EL (cell line): ENCODE measurements at places on chromosomes 6 and 20.

DNA sequence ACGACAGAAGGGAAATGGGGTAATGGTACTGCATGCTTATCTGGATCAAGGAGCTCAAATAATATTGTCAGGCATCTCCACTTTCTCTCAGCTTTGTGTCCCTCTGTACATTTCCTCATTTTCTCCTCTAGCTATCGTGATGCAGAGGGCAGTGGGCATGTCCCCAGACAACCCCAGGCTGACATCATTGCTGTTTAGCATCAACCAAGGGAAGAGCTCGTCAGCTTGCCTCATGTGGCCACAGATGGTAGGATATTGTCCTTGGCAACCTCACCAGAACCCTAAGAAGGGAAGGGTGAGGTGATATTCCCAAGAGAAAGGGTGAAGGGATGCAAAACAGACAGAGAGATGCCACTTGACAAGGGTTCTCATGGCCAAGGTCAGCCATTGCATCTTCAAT, 58.3 kb downstream of the MAFB start:
- no peak for DNase-seq

- no peak for DNase-seq
Measured at GRCh38 chr20:53574819-53575218, 18.8 kb downstream of the ZNF217 start.

GRCh38 chr6:141874930-141875602, 257.7 kb upstream of the GJE1 start:
- DNase-seq: peak; percentile 29

DNA sequence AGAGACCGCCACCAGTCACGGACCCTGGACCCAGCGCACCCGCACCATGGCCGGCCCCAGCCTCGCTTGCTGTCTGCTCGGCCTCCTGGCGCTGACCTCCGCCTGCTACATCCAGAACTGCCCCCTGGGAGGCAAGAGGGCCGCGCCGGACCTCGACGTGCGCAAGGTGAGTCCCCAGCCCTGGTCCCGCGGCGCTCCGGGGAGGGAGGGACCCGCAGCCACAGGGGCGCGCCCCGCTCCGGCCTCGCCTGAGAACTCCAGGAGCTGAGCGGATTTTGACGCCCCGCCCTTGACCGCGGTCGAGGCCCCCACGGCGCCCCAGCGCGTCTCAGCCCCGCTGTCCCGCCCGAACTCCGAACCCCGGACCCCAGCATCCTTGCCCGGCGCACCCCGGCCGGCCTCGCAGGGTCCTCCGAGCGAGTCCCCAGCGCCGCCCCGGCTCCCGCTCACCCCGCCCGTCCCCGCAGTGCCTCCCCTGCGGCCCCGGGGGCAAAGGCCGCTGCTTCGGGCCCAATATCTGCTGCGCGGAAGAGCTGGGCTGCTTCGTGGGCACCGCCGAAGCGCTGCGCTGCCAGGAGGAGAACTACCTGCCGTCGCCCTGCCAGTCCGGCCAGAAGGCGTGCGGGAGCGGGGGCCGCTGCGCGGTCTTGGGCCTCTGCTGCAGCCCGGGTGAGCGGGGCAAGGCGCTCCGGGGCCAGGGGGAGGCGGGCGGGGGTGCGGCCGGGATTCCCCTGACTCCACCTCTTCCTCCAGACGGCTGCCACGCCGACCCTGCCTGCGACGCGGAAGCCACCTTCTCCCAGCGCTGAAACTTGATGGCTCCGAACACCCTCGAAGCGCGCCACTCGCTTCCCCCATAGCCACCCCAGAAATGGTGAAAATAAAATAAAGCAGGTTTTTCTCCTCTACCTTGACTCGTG, at the start of gene OXT:
Gene OXT, plus strand, starts transcription at position 11 of the 920 bp plus-strand sequence. Its CDS starts 36 bp downstream, at position 47.
- DNase-seq: no peak

GRCh38 chr20:45419188-45420091, 3.5 kb downstream of the PIGT start:
- DNase-seq: peak; percentile 96

GRCh38 chr6:163352966-163353365, 61.6 kb upstream of the QKI start:
- DNase-seq: no peak

DNA sequence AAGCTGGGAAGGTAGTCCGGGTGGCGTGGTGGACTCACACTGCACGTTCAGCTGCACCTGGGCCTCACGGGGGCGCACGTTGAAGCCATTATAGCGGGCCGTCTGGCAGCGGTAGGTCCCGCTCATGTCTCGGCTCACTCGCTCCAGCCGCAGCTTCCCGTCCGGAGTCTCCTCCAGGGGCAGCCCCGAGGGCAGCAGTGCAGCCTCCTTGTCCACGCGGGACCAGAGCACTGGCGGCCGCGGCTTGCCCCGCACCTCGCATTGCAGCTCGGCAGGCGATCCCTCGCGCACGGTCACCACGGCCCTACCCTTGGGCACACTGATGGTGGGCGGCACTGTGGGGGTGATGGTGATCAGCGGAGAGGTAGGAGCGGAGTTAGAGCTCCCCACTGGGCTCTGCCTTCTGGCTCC, 47.6 kb downstream of the MDGA1 start:
- DNase-seq: no peak

DNA sequence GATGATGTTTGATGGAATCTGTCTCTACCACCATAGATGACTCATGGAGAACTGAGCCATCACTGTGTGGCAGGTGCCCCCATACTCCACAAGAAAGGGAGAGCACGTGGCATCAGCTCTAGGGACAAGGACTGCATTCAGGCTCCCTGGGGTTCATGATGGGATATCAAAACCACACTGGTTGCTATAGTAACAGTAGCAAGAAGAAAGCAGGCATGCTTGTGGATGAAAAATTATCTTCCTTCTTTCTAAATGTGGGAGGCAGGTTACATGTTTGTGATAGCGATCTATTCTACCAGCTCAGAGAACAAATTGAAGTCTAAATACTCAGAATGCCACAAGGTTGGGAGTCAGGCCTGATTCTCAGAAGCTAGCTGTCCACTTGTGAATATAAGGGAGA, 224.2 kb downstream of the ARHGAP18 start:
- no peak for DNase-seq

DNA sequence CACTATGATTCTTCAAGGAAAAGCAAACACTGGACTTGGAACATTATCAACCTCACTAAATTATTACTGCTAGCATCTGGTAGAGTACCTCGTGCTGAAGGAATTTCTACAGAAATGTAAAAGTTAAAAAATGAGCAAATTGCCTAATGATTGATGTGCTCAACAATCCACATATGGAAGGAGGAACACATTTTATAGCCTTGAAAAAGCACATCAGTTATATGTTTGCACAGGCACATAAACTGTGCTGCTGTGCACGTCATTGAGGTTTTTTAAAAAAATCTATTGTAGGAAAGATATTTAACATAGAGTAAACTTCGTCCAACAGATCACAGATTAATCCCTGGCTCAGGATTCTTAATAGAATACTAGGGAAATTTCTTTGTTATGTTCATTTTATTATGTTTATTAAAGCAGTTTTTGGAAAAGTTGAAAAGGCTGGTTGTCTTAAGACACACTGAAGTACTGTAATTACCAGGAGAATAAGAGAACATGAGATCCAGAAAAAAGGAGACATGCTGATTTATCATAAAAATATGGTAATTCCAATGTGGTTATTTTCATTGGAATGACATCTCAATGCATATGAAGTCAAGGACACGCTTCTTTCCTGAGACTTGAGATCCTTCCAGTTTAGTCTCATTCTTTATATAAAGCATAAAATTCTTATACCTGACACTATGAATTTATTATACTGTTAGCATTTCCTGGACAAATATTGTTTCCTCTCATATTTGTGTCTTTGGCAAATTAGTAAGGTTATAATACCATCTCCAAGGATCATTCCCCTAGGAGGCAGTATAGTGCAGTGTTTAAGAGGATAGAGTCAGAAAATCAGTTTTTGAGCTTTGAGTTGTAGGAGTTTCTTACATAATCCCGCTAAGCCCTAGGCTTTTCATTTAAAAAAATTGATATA, 511.1 kb downstream of the TENT5A start:
- DNase-seq: peak; percentile 35
